ENCODE measurements at places on chromosomes 11 and 22.

- no peak for DNase-seq
Measured at GRCh38 chr11:30740091-30740490, 153.9 kb upstream of the MPPED2 start.

GRCh38 chr11:29309992-29310391 is 706.8 kb downstream of the KCNA4 start:
- DNase-seq: no peak

DNA sequence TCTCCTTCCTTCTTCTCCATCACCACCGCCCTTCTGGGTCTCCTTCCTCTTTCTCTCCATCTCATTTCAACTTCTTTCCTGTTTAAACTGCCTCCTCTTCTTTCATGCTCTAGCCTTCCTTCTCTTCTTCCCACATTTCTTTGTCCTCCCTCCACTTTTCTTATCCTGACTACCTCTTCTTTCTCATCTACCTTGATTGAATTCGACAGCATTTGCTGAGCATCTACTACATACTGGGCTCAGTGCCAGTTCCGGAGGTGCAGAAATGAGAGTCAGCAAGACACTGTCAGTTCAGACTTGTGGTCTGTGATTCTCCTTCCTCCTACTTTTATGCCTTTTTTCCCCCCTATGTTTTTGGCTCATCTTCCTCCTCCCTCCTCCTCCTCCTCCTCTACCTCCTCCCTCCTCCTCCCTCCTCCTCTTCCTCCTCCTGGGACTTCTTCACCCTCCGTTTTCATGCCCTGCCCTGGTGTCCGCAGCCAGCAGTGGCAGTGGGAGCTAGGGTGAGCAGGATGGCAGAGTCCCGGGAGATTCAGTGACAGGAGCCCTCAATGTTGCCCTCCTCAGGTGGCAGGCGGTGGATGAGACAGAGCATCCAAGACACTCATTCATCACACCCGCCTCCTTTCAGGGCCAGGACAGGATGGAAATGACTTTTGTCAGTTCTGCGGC is 146.0 kb upstream of the SEZ6L start:
- DNase-seq: no peak

DNA sequence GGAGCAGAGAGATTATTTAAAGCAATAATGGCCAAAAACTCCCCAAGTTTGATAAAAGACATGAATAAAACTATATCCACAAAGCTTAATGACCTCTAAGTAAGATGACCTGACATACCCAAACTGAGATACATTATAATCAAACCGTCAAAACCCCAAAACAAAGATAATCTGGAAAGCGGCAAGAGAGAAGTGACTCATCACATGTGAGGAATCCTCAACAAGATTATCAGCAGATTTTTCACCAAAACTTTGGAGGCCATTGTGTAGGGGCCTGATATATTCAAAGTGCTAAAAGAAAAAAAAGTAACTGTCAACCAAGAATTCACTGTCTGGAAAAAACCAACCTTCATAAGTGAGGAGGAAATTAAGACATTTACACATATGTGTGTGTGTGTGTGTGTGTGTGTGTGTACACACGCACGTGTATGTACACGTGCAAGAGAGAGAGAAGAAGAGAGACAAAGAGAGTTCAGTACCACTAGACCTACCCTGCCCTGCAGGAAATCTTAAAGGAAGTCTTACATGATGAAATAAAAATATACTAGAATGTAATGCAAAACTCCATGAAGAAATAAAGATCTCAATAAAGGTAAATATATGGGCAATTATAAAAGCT is 752.4 kb downstream of the NELL1 start:
- no peak for DNase-seq

DNA sequence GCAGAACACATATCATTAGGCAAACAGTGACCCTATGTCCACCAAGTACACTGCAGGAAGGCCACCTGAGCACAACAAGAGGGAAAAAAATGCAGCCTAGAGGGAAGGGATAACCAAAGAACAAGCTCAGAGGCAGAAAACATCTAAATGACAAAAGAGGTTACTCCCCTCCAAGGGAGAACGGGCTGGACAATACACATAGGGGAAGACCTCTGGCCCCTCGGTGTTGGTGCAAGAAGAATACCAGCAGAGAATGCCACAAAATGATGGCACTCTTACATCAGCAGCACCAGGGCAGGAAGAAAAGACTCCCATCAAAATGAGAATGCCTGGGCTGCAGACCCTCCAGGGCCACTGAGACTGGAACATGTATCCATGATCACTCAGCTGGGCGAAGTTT is 66.6 kb upstream of the OPCML start:
- DNase-seq: no peak

- no peak for DNase-seq
Measured at GRCh38 chr11:3833449-3833848, 7.3 kb downstream of the RHOG start.

- DNase-seq: no peak
Measured at GRCh38 chr22:20204806-20205205, 54.0 kb upstream of the CCDC188 start.

Data from common myeloid progenitor, CD34-positive (primary cell).